ENCODE measurements at places on chromosomes 3 and 15.

DNA sequence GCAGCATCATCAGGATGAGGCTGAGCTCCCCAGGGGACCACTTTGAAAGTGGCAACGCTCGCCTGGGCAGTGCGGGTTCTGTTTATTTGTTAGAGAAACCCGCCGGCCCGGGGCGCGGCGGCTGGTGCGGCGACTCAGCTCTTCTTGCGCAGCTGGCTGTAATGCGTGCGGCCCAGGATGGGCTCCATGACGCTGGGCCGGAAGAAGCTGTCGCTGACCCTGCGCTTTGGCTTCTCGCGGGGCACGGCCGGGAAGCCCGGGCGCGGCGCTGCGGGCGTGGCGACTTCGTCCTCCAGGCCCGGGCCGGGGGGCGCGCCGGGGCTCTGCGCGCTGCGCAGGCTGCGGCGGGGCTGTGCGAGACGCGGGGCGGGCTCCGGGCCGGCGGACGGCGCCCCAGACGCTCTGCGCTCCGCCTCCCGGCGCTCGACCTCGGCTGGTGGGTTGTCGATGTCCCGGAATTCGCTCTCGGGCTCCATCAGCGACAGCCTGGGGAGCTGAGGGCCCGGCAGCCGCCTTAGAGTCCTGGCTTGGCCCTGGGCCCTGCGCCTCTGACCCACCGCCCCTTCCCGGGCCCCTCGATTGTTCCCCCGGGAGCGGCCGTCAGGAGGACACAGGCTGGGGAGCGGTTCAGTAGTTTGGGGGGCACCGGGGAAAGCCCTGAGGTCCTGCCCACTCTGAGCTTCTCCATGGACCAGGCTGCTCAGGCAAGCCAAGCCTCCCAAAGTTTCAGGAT lies 10.3 kb upstream of the KIF7 start:
- DNase-seq, result no peak

DNA sequence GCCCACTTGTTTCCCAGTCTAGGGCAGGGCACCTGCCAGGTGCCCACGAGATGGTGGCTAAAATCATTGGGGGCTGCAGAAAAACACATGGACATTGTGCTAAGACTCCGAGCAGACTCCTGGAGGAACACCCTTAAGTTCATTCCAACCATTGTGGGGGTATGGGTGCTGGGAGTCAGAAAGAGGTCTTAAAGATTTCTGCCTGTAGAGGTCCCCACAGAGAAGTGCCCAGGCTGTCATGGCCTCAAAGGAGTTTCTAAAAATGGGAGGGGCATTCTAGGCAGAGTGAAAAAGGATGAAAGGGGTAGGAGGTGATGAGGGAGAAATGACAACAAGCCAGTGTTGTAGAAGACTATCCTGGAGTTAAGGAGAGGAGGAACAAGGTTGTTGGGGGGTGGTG lies 17.1 kb downstream of the RBP1 start:
- no peak for DNase-seq

GRCh38 chr15:22903427-22903826 lies 65.0 kb downstream of the NIPA2 start:
- DNase-seq, result no peak

- no peak for DNase-seq
Observed at GRCh38 chr15:29921130-29921601, 98.9 kb upstream of the TJP1 start.

- no peak for DNase-seq
Observed at GRCh38 chr3:193506921-193507320, 47.8 kb downstream of the ATP13A4 start.

DNA sequence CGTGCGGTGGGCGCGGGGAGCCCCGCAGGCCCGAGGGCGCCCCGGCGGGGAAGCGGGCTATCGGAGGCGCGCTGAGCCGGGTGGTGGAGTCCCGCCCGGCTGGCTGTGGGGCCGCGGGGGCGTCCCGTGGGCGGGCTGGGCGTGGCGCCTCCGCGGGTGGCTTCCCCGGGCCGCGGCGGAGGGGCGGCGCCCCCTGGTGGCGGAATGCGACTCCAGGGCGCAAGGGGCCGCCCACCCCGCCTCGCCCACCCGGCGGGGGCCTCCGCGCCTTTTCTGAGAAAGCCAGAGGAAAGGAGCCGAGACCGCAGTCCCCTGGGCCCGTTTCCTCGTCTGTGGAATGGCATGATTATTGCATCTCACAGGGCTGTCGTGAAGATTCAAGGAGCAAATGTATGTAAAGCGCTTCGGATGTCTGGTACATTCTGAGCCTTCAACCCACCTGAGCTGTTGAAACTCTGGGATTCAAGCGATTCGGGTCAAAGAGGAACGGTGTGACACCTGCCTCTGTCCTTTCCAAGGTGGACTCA lies 31.9 kb upstream of the RAB6B start:
- DNase-seq, result no peak

- DNase-seq, result no peak
Observed at GRCh38 chr3:138332472-138333073, 2.9 kb upstream of the NME9 start.

DNA sequence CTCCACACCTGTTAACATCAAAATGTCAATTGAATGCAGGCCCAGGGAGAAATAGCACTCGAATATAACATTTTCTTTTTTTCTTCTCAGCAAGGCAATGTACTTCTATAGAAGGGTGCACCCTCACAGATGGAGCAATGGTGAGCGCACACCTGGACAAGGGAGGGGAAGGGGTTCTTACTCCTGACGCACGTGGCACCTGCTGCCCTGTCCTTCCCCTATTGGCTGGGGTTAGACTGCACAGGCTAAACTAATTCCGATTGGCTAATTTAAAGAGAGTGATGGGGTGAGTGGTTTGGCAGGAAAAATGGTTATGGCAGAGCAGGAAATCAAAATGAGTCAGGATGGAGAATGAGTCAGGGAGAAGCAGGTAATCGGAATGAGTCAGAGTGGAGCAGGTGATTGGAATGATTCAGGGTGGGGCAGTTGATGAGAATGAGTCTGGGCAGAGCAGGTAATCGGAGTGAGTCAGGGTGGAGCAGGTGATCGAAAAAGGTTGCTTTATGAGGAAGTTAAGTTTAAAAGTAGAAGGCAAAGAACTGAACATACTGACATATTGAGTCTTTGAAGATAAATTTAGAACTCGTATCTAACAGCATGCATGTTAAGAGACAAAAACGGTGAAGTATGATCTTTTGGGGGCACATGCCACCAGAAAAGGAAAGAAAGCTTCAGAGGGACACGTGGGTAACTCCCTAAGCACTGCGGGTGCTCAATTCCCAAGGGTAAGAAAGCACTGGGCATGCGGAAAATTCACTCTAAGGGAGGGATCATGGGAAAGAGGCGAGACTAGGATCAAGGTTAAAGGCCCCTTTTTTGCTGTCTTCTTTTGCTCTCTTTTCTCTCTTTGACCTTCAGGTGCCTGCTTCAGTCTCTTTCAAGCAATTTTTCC lies 72.9 kb upstream of the GALNT15 start:
- no peak for DNase-seq

GRCh38 chr3:112759681-112760080 lies 87.0 kb downstream of the CD200R1L start:
- DNase-seq, result no peak

- DNase-seq, result no peak
Observed at GRCh38 chr3:150268426-150269391, 139.4 kb upstream of the TSC22D2 start.

GRCh38 chr3:78907367-78907766 lies 860.4 kb downstream of the ROBO1 start:
- no peak for DNase-seq

- no peak for DNase-seq
Observed at GRCh38 chr3:13484851-13485590, 4.9 kb downstream of the HDAC11 start.

DNA sequence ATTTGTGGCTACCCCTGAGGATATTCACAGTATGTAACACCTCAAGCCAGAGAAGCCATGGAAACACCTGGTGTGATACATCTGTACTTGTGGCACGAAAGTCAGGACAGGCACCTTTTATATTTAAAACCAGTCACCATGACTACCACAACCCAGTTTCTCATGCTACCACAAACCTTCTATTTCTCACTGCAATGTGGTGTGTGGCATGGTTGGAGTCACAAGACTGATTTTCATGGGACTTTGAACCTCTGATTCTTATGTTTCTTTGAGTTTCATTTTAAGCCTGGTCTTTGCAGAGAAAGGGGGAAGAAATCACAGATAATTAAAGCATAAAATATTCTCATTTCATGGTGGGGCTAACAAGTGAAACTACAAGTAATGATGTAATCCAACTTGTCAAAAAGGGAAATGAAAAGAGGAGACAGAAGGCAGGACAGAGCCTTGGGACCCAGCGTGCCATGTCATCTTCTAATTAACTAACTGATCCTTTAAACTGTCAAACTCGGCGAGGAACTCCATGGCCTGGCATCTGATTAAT lies 175.9 kb downstream of the PDZRN3 start:
- DNase-seq, result no peak

DNA sequence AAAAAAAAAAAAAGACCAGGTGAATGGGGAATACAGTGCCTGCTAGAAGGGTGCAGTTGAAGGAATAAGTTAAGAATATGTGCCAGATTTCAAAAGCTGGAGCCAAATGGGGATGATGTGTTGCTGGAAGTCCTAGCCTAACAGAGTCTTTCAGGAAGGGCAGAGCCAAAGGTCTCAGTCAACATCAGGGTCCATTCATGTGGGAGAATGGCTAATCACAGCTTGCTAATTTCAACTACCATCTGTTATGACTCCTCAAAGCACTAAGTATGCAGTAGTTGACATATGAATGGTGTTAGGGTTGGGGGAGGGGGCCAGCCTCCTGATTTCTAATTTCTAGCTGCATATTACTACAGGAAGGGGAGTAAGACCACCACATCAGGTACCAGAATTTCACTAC lies 4.4 kb downstream of the ZBTB38 start:
- DNase-seq, result no peak

- DNase-seq, result no peak
Observed at GRCh38 chr15:29554531-29554930, 267.7 kb downstream of the TJP1 start.

DNA sequence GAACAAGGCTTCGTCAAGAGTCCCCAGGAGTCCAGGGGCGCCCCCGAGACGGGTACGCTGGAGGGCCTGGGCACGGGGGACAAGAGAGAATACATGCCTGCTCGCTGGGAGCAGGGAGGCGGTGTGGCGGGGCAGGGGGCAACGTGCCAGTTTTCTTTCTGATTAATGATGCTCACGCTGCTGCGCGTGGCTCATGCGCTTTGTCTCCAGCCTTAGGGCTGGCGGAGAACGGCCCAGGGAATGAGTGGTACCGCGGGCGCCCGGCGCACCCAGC lies 408 bp upstream of the ARPP21 start:
- no peak for DNase-seq

DNA sequence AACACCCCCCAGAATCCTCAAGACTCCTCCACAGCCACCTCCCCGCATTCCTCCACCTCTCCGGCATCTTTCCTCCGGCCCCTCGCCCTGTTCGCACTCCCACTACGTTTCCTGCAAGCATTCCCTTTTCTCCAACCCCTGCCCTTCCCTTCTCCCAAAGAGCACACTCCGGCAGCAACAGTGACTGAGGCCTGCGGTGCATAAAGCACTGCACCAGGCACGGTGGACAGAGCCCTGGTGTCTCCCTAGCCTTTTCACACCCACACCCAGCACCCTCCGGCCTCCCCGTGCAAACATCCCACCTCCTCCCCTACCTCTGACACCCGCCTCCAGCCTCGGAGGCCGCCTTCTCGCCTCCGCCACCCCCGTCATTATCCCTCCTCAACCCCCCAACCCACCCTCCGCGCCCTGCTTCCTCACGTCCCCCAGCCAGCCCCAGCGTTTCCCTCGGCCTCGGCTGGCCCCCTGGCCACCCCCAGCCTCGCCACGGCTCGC lies 577 bp downstream of the ZNF148 start:
- no peak for DNase-seq

DNA sequence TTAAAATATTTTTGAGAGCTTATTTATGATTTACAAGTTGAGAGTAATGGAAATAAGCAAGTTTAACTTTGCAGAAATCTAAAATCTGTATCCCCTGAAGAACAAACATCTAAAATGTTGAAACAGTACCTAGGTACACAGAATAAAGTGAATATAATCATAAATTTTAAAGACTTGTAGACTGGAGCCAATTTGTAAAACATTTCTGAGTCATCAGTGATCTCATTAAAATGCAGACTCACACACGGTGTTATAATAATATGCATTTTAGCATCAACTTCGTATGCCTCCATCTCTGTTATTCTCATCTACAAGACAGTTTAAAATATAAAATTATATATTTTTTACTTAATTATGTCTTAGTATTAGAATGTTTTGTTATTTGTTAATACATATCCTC lies 399.5 kb upstream of the GOLIM4 start:
- no peak for DNase-seq

GRCh38 chr15:89907289-89907688 lies 5.5 kb downstream of the ARPIN start:
- no peak for DNase-seq

- peak; percentile 45 for DNase-seq
Observed at GRCh38 chr3:67389176-67389575, 265.2 kb downstream of the SUCLG2 start.

DNA sequence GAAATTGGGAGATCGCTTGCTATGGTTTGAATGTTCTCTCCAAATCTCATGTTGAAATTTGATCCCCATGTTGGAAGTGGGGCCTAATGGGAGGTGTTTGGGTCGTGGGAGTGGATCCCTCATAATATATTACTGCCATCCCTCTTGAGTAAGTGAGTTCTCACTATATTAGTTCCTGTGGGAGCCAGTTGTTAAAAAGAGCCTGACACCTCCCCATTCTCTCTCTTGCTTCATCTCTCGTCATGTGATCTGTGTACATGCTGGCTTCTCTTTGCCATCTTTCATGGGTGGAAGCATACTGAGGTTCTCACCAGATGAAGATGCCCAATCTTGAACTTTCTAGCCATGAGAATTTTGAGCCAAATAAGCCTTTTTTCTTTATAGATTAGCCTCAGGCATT lies 43.0 kb upstream of the IL20RB start:
- DNase-seq, result no peak
